Activated T-cell treated with anti-CD3 and anti-CD28 coated beads for 48 hours (primary cell): ENCODE measurements at places on chromosomes 7 and 10.

DNA sequence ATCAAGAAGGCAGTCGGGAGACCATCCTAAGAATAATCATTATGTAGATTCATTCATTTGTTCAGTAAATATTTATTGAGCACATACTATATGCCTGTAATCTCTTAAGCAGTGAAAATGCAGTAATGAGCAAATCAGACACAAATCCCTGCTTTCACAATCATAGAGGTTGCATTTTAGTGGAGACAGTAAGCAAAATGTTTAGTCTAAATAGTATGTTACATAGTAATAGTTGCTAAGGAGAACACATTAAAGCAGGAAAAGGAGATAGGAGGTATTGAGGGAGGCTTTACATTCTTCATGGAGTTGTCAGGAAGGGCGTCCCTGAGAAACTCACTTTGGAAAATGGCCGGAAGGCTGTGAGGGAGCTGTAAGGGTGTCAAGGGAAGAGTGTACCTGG is 79.9 kb downstream of the CDK14 start:
- no peak for DNase-seq

DNA sequence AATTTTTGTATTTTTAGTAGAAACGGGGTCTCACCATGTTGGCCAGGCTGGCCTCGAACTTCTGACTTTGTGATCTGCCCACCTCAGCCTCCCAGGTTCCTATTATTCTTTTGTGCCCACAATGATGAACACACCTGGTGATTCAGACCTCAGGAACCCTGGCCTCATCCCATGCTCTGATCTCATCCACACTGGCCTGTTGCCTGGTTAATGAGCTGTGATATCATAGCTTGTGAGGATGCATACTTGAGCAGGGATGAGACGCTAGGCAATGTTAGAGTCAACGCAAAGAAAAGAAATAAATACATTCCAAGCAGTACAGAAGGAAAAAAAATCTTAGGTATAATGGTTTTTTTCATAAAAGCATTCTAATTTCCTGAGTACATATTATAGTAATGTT is 82.4 kb upstream of the RNF32 start:
- no peak for DNase-seq

- no peak for DNase-seq
Observed at GRCh38 chr7:87398446-87398845, 53.0 kb downstream of the CROT start.

- DNase-seq, result no peak
Observed at GRCh38 chr10:24901686-24902399, 50.6 kb downstream of the PRTFDC1 start.

DNA sequence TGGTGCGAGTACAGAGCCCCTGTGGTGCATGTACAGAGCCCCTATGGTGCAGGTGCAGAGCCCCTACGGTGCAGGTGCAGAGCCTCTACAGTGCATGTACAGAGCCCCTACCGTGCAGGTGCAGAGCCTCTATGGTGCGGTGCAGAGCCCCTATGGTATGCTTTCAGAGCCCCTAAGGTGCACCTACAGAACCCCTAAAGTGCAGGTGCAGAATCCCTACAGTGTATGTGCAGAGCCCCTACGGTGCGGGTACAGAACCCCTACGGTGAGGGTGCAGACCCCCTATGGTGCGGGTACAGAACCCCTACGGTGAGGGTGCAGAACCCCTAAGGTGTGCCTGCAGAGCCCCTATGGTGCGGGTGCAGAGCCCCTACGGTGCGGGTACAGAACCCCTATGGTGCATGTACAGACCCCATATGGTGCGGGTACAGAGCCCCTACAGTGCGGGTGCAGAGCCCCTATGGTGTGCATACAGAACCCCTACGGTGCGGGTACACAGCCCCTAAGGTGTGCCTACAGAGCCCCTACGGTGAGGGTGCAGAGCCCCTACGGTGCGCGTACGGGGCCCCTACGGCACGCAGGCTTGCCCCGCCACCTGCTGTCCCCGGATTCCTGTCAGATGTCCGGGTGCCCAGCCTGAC is 53.5 kb downstream of the MGMT start:
- no peak for DNase-seq
